CD8-positive, alpha-beta T cell (primary cell): ENCODE measurements at places on chromosomes 12 and 14.

DNA sequence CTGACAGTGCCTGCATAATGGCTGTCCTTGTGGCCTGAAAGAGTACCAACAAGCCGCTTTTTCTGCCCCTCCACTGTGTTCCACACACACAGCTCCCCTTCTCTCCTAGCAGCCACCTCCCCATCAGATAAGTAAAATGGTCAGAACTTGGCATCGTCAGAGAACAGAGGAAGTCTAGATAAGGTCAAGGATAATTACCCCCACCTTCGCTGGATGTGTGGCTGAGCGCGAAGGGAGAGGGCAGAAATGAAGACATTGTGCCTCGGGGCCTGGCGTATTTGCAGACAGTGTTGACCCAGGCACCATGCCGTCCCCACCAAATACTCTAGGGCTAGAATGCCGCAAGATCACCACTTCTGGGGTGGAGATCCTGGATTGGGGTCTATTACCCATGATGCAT lies 30.6 kb downstream of the FBXO21 start:
- DNase-seq: no peak

GRCh38 chr12:120061575-120062214 lies 54.9 kb downstream of the RAB35 start:
- no peak for DNase-seq

GRCh38 chr14:33936391-33936790 lies 14.5 kb downstream of the EGLN3 start:
- no peak for DNase-seq

GRCh38 chr14:38442208-38442607 lies 186.3 kb upstream of the CLEC14A start:
- DNase-seq: no peak

DNA sequence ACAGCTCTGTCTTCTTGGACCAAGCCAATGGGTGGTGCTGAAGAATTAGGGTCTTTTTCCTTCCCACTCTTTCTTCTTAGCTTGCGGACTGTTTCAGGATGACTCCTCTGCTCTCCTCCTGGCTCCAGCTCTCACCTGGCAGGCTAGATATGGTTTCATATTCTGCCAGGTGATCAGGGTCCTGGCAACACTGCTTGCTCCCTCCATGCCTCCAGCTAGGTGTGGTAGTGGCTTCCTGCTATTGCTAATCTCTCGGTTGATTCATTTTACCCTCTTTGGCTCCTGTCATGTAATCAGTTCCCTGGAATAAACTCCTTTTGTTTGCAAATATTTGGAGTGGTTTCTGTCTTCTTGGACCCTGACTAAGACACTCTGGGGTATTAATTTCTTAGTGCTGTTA lies 4.3 kb upstream of the GZMH start:
- DNase-seq: no peak

- DNase-seq: no peak
Observed at GRCh38 chr12:15356951-15357364, 34.6 kb downstream of the PTPRO start.

- no peak for DNase-seq
Observed at GRCh38 chr12:80262346-80262745, 163.0 kb downstream of the OTOGL start.

GRCh38 chr12:4024701-4025100 lies 151.5 kb upstream of the PARP11 start:
- no peak for DNase-seq

- DNase-seq: no peak
Observed at GRCh38 chr12:25243680-25243990, 7.1 kb downstream of the KRAS start.

DNA sequence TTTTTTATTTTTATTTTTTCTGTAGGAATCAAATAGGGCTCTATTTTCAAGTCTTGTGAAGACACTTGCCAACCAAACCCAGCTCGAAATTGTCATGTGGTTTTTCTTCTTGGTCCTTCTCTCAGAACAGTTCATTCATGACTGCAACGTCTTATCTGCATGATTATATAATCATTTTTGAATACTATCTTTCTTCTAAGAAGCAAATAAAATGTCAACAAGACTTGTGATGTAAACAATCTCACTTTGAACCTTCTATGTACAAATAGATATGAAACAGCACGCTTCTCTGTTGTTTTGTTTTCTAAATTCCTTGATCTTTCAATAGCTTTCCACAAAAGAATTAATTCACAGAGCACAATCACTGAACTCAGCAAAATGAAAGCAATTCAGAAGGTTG lies 320.7 kb downstream of the SOX5 start:
- DNase-seq: no peak

- DNase-seq: no peak
Observed at GRCh38 chr14:69423279-69423678, 24.8 kb downstream of the SLC39A9 start.

DNA sequence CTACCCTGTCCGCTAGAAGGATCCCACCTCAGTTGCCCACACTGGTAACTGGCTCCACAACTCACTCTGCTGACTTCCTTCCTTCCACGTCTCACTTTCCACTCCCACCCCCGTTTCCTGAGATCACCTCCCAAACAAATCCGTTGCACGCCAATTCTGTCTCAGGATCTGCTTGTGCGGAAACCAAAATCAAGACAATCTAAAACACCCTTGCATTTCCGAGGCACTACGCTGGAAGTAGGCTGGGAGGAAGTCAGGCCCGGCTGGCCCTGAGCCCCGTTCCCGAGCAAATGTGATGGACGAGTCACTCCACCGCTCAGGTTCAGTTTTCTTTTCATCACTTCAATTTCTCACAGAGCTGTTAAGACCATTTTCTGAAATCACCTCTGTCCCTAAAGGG lies 23.1 kb downstream of the ABCB9 start:
- DNase-seq: no peak

DNA sequence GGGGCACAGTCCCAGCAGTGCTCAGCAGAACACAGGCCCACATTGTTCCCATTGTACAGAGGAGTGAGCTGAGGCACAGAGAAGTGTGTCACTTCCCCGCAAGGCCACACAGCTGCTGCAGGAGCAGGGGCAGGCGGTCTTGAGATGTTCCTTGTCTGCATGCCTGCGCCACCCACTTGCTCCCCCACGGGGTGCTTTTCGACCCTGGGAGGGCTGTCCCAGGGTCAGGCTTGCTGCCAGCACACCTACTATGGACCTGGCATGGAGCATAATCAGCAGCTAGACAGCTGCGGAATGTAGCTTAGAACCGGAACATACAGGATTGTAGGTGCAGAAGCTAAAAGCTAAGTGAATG lies 7.8 kb upstream of the EP400 start:
- no peak for DNase-seq

DNA sequence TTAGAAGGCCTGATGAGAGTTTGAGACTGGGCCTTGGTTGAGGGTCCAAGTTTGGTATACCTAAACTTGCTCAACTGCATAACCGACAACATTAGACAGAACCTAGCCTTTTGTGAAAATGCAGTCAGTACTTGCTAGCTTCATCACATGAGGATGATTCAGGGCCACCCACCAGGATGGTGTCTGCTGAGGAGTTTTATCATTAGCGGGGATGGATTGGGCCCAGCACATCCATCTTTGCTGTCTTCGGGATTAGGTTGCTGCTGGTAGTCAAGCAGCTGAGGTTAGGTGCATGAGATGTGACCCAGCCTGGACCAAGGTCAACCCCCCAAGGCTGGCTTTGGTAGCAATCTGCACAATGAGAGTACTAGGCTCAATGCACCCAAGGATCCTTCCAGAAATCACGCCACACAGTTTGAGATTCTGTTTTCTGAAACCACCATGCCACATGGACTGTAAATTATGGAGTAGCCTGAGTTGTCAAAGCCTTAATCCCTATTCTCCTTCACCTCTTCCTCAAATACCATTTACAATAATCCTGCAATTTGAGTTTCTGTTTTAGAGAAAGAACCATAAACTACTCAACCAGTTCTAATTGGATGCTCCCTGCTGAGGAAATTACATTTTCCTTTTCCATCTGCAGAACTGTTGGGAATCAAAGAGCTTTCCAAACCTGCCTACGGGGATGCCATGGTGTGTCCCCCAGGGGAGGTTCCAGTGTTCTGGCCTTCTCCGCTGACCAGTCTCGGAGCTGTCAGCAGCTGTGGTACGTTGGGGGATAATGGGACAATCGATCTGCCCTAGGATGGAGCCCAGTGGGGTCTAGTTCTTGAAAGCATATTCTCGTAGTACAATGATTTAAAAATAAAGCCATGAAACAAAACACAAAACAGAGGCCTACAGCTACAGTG lies 61.7 kb downstream of the DGLUCY start:
- DNase-seq: no peak

GRCh38 chr12:32178341-32179010 lies 71.8 kb downstream of the BICD1 start:
- no peak for DNase-seq

- DNase-seq: no peak
Observed at GRCh38 chr14:65184032-65184764, 81.9 kb upstream of the MAX start.

DNA sequence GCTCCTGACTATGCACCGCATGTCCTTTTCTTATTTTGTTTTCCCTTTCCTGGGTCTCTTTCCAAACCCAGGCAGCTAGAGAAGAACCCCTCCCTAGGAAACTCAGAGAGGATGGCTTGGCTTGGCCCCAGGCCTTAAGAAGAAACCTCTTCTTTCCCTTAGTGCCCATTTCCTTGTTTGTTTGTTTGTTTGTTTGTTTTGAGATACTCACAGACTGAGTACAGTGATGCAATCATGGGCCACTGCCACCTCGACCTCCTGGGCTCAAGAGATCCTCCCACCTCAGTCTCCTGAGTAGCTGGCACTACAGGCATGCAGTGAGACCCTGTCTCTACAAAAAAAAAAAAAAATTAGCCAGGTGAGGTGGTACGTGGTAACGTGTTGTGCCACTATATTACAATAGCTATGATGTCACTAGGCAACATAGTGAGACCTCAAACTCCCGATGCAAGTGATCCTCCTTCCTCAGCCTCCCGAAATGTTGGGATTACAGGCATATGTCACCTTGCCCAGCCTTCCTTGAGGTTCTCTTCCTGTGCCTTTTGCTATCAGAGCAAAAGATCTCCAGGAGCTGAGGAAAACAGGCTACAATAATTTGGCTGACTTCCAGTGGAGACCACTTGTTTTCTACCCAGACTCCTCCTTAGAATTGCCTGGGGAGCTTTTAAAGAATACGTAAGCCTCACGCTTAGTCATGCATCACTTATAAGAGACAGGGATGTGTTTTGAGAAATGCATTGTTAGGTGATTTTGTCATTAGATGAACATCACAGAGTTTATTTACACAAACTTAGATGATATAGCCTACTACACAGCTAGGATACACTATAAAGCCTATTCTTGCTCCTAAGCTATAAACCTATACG lies 34.5 kb upstream of the LGALS3 start:
- no peak for DNase-seq

DNA sequence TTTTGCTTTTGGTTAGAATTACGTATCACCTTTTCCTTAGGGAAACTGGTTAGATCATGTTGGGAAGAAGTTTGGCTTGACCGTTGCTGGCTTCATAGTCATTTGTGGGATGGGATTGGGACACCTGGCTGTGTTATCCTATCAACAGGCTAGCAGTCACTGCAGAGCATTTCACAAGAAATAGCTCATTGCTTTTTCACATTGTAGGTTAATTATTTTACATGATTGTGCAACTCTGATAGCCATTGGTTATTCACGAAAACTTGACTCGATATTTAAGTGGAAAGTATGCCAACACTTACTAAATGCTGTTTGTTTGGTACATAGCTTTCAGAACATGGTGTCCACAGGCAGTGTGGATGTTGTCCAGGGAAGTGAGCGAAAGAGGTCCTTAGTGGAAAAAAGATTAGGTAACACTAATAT lies 89.4 kb downstream of the NKX2-1 start:
- no peak for DNase-seq

- DNase-seq: no peak
Observed at GRCh38 chr12:128326406-128326805, 59.4 kb downstream of the TMEM132C start.

GRCh38 chr12:68814490-68815231 lies 6.7 kb downstream of the MDM2 start:
- DNase-seq: no peak

GRCh38 chr12:3213188-3213587 lies 136.0 kb downstream of the TSPAN9 start:
- no peak for DNase-seq

DNA sequence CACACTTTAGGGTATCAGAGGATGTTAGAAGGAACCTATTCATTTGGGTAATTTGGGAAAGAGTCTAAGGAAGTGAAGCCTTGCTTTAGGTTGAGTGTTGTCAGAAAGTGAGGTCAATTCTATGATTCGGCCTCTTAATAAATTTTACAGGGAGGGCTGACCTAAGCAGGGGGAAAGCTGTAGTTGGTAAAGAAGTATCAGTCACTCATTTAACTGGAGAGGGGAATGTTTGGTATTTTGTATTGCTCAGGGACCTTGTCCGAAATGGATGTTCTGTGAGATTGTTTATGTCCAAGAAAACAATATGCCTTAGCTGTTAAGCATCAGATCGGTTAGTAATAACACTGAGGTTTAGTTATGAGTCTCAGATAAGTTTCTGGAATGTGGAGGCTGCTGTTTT lies 7.3 kb downstream of the CAND1 start:
- DNase-seq: no peak

- no peak for DNase-seq
Observed at GRCh38 chr12:19440916-19441315, 1.6 kb downstream of the AEBP2 start.

DNA sequence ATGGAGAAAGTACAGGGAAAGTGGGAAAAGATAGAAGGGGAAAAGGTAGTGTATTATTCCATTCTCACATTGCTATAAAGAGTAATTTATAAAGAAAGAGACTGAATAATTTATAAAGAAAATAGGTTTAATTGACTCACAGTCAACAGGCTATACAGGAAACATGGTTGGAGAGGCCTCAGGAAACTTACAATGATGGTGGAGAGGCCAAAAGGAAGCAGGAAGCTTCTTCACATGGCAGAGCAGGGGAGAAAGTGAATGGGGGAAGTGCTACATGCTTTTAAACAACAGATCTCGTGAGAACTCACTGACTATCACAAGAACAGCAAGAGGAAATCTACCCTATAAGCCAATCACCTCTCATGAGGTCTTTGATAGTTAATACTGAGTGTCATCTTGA lies 725.0 kb upstream of the FLRT2 start:
- DNase-seq: no peak

- DNase-seq: no peak
Observed at GRCh38 chr14:52395728-52396127, 81.6 kb downstream of the PTGER2 start.

DNA sequence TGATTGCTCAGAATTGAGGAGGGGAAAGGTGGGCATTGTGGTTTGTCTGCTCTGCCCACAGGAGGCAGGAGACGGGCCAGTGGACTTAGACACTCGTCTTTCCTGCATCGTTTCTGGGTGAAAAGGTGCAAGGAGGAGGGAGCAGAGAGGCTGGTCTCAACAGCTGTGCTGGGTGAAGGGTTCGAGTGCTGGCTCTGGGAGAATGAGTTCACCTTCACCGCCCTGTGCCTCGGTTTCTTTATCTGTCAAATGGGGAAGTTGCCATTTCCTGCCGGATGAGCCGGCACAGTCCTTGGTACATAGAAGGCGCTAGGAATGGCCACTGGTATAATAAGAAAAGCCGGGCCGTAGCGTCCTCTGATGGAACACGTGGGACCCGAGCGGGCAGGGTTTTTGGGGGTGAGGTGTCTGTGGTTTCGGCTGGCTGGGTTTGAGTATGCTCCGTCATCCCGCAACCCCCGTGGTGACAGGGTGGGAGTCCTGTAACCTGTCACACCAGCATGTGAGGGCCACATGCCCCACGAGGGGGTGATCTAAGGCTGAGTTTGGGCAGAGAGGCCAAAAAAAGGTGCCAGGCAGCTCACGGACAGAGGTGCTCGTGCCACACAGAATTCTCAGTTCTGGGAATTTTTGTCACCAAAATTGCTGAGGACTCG lies 7.3 kb downstream of the BCL7A start:
- peak; percentile 34 for DNase-seq

GRCh38 chr14:90553921-90554336 lies 157.1 kb downstream of the CALM1 start:
- peak; percentile 9 for DNase-seq

- no peak for DNase-seq
Observed at GRCh38 chr12:86903159-86903558, 647.0 kb upstream of the MGAT4C start.
